ENCODE measurements at places on chromosomes 5 and 9.
A peak's percentile ranks its signal among the peaks of the same experiment; 100 is the strongest.

DNA sequence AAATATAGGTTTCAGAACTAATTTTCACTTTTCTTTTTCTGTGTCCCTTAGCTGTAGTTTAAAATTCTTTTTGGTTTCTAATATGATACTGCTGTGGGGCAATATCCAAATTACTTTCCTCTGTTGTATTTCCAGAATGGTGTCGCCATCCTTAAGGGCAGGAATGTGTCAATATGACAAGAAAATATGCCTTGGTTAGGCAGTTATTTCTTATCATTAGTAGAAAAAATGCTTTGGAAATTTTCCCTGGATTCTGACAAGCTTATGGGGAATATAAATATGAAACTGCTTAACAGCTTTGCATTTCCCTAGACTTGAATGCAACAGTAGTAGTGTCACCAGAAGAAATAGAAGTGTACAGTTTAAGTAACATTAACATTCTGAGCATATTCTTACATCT lies 29.4 kb downstream of the ANKRD34B start:
- no peak for DNase-seq

GRCh38 chr5:119996128-119996527 lies 366.8 kb downstream of the FAM170A start:
- DNase-seq = no peak

DNA sequence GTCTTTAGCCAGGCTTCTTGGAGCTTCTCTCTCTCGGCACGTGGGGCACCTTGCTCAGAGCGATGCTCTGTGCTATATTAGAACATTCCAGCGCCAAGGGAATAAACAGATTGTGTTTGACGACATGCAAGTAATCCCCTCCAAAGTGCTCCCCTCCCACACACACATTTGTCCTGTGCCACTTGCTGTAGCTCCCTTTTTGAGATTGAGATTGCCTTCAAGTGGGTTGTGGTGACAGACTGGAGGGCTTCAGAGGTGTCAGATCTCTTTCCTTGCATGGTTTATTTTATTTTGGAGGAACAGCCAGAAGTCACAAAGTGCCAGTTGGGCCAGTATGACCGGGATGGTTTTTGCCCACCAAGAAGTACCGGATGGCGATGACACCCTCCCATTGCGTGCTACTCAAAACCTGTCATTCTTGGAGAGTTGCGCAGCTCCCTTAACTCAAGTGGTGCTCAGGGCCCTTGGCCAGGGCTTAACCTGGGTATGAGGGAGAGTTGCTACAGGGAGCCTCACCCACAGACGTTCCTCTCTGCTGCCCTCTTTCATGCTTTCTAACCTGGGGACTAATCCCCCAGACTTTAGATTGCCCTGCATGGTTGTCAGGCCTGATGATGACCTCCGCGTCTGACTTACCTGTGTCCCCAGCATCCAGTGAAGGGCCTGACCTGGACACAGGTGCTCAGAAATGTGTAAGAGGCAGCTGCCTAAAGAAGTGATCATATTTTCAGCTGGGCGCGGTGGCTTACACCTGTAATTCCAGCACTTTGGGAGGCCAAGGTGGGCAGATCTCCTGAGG lies 18.8 kb upstream of the RPL26L1 start:
- DNase-seq = no peak

GRCh38 chr9:114003758-114004157 lies 74.3 kb downstream of the AMBP start:
- DNase-seq = no peak

GRCh38 chr5:137613554-137614265 lies 114.6 kb upstream of the SPOCK1 start:
- DNase-seq = no peak

DNA sequence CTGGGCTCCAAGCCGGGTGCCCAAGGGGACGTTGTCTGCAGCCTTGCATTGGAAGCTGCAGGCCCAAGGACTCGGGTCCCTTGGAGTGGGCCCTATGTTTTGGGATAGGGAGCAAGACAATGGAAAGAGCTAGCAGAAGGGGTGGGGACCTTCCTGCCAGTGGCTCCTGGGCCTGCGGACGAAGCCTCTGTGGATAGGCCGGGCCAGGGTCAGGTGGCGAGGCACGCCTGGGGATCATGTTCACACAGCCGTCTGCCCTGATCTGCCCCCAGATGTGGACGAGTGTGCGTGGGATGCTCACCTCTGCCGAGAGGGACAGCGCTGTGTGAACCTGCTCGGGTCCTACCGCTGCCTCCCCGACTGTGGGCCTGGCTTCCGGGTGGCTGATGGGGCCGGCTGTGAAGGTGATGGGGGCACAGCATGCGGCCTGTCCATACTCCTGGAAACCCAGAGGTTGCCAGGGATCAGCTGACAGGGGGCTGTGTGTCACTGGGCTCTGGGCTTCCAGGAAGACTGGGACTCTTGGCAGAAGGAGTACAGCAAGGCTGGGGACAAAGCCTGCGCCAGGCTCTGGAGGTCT lies 16.6 kb upstream of the ASS1 start:
- no peak for DNase-seq

DNA sequence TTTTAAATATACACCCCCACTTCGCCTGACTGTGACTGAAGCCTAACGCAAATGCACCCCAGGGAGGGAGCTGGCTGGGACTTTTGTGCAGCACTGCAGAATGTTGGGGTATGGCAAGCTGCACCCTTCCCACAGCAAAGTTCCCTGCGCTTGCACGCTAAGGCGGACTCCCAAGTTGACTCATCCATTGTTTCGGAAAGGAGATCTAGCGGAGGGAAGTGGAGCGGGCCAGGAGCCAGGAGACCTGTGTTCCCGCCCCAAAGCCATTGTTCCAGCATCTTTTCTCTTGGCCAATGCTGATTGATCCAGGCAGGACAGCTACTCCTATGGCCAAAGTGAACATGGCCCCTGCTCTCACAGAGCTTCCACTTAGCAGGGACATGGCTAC lies 202.9 kb downstream of the AOPEP start:
- no peak for DNase-seq

DNA sequence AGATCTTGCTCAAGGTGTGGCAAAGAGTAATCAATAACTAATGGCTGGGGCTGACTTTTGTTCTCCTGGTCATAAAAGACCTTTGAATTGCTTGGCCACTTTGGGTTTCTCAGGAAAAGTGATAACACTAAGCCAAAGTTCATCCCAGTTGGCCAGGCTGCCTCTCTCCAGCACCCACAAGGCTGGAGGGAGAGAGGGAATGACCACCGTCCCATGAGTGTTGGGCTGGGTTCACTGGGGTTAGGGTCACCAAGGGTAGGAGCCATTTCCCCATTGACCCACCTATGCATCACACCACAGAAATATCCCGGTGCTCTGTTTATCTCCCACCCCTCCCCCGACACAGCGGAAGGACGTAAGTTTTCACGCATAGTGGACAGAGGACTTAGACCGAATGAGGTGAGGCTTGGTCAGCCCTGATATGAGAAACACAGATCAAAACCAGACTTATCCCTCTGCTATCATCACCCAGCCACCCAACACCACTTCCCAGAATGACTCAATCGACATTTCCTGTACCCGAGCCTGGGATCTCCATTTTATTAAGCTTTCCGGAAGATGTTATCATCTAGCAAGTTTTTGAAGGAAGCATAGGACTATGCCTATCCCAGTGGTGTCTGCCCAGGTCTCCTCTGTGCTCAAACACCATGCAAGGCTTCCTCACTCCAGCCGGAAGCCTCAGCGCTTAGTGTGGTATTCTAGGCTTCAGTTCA lies 27.0 kb upstream of the PPARGC1B start:
- no peak for DNase-seq

GRCh38 chr9:99073985-99074901 lies 30.7 kb upstream of the TGFBR1 start:
- DNase-seq = no peak

DNA sequence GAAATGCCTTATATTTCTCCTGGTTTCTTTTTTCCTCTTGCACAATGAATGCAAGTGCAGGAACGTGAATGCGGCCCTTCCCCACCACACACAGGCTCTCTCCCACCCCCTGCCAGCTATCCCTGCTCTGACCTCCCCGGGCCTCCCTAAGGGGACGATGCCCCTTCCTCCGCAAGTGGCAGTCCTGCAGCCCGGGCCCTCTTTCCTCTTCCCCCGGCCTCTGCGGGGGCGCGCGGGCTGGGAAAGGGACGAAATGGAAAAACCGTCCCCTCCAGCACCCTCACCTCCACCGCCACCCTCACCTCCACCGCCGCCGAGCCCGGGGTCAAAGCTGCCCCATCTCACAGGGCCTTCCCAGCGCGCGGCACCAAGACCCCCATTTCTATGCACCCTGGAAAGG lies 44.7 kb downstream of the GAS1 start:
- no peak for DNase-seq

DNA sequence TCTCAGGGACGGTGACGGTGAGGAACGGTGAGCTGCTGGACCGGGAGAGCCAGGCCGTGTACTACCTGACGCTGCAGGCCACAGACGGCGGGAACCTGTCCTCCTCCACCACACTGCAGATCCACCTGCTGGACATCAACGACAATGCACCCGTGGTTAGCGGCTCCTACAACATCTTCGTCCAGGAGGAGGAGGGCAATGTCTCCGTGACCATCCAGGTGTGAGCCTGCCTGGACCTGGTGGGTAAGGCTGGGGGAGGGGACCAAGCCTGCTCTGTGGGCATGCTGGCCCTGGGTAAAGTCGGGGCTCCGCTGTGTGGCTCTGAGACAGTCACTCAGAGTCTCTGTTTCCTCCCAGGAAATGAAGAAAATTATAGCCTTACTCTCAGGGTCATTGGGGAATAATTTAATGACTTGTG lies 29.3 kb downstream of the CDHR2 start:
- DNase-seq = peak; percentile 14

DNA sequence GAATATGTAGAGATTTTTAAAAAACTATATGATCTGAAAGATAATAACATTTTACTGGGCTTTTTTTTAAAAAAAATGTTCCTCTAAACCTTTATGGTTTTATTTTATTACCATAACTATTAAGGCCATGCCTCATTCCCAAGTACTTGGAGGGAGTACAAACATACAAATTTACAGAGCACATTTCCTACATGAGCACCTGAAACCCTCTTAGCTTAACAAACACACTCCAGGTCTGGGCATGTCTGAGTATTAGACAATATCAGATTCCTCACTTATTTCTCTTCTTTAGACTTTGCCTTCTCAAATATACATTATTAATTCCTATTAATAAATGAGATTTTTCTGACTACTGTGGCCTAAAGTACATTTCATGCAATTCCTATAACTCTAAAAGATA lies 319.2 kb downstream of the SLCO4C1 start:
- no peak for DNase-seq

All from ACHN (cell line).